ENCODE measurements at places on chromosomes 6 and 20. TPM values are rescaled to one million over a fixed set of nuclear protein-coding genes. Genes with fewer than 3 reads are reported as not detected.

- DNase-seq: no peak
These were observed 53.5 kb upstream of the MLN start for GRCh38 chr6:33857093-33857931.

DNA sequence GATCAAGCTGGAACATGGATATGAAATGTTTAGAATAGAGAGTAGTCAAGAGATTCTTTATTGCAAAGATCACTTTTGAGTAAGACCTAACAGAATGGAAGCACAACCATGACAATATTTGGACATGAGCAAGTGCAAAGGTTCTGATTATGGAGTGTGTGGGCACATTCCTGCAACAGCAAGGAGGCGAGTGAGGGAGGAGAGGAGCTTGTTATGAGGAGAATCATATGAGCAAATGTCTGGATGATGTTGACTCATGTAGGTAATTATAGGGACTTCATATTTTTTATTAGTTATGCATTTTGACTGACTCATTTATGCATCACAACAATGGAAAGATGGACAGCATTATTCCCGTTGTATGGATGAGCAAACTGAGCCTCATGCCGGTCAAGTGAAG is 100.8 kb upstream of the SLC35B3 start:
- DNase-seq: no peak

DNA sequence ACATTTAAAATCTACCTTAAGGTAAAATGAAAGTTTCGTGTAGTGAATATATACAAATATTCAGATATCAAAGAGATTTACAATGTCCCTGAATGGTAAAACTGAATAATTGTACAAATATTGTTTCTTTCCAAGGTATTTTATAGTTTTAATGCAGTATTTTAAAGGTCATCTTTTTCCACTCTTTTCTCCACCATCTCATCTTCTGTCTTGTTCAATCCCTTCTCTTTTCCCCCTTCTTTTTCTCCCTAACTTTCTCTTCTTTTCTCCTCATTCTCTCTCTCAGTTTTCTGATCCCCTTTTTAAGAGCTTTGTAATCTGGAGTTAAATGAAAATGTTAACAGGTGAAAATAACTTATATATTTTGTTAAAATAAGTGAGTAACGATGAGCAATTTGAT is 126.9 kb downstream of the ADGRB3 start:
- DNase-seq: no peak

GRCh38 chr6:98958776-98959175 is 11.0 kb upstream of the FBXL4 start:
- no peak for DNase-seq

GRCh38 chr6:41775293-41775882 is 4.3 kb downstream of the FRS3 start:
- DNase-seq: no peak

- DNase-seq: no peak
These were observed 259.1 kb downstream of the CLIC5 start for GRCh38 chr6:45756606-45757005.

- peak; percentile 53 for DNase-seq
These were observed 87.4 kb downstream of the NOL4L start for GRCh38 chr20:32497589-32498224.

TSPO2 gene
- total RNA-seq: not detected

- peak; percentile 87 for DNase-seq
These were observed 123.4 kb upstream of the SUPT3H start for GRCh38 chr6:45500924-45501816.

- no peak for DNase-seq
These were observed 122.8 kb downstream of the ALDH8A1 start for GRCh38 chr6:134826889-134827737.

FAM209B gene
- total RNA-seq: not detected

- DNase-seq: no peak
These were observed 82.1 kb upstream of the HEY2 start for GRCh38 chr6:125667326-125667725.

TLDC2 gene
- total RNA-seq: 0.85 TPM

- peak; percentile 9 for DNase-seq
These were observed 2.0 kb downstream of the MAN1A1 start for GRCh38 chr6:119347466-119348095.

- DNase-seq: peak; percentile 52
These were observed 283.7 kb upstream of the AGPAT4 start for GRCh38 chr6:161557333-161558107.

DNA sequence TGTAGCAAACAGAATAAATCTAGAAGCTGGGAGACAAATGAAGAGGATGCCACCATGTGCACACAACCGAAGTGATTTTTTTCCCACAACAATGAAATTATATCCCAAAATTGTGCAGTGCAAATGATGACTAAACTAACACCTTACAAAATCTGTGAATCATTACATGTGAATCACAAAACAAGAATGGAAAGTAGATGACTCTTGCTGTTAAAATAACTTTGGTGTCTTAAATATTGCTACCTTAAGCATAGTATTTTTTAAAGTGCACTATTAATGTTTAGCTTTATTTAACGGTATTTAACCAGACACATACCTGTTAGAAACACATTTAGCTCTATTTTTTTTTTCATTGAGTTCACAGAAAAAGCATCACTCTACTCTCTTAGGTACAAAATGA is 190.8 kb downstream of the TBC1D32 start:
- DNase-seq: no peak

RSPO3 gene
- not detected for total RNA-seq

RPP40 gene
- 40.4 TPM for total RNA-seq

GRCh38 chr20:49399329-49399728 is 83.1 kb downstream of the KCNB1 start:
- DNase-seq: no peak

- DNase-seq: no peak
These were observed 20.4 kb upstream of the MEP1A start for GRCh38 chr6:46772762-46773161.

PAX1 gene
- not detected for total RNA-seq

DNA sequence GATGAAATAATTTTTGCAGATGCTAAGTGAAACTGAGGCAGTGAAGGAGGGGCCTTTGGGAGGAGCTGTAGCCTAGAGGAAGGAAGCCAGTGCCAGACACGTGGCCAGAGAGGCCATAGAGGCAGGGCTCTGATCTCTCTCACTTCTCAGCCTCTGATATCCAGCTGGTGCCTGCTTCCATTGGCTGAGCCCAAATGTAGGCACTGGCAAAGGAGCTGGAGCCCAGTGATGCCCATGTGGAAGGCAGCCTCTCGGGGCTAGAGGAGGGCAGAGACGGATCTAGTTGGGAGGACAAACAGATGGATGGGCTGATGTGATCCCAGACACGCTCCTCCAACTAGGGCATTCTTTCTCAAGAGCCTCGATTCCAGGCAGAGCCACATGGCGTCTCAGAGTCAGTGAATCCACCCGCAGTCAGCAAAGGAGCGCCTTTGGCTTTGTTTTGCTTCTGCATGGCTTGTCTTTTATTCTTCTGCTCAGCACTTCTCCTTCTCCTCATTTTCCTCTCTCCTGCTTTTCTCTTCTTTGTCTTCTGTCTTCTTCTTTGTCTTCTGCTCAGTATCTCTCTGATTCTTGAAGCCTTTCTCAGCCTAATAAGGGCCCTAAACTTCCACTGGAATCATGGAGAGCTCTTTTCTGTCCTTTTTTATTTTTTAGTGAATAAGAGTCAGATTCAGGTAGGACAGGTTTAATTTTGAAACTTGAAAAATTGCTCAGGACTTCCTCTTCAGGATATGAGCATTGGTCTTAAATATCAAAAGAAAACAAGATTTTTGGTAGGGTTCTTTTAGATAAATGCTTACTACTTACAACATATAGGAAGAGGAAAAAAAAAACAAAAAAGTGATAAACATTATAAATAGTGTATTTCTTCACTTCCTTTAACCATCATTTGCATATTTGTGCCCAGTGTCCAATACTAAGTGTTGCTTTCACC is 41.8 kb downstream of the CYP24A1 start:
- no peak for DNase-seq

- peak; percentile 61 for DNase-seq
These were observed at the start of gene NKAPL for GRCh38 chr6:28258877-28259777. Gene NKAPL, plus strand, starts transcription at chr6:28259297. Its CDS starts 75 bp downstream, at chr6:28259372.

DNA sequence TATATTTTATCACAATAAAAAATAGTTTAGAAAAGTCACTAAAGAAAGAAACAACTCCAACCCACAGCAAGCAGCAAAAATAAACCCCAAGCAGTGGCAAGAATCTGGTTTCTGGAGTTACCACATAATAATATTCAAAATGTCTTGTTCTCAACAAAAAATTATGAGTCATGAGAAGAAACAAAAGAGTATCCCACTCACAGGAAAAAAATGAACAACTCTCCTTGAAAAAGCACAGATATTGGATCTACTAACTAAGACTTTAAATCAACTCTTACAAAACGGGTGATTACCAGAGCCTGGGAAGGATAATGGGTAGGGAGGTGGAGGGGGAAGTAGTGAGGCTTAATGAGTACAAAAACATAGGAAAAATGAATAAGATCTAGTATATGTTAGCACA is 425.6 kb downstream of the PLCB1 start:
- no peak for DNase-seq

GRCh38 chr6:98880486-98880885 is 46.1 kb downstream of the POU3F2 start:
- DNase-seq: no peak

GSTA3 gene
- not detected for total RNA-seq

GRCh38 chr20:4726710-4727397 is 5.1 kb downstream of the PRND start:
- no peak for DNase-seq

DNA sequence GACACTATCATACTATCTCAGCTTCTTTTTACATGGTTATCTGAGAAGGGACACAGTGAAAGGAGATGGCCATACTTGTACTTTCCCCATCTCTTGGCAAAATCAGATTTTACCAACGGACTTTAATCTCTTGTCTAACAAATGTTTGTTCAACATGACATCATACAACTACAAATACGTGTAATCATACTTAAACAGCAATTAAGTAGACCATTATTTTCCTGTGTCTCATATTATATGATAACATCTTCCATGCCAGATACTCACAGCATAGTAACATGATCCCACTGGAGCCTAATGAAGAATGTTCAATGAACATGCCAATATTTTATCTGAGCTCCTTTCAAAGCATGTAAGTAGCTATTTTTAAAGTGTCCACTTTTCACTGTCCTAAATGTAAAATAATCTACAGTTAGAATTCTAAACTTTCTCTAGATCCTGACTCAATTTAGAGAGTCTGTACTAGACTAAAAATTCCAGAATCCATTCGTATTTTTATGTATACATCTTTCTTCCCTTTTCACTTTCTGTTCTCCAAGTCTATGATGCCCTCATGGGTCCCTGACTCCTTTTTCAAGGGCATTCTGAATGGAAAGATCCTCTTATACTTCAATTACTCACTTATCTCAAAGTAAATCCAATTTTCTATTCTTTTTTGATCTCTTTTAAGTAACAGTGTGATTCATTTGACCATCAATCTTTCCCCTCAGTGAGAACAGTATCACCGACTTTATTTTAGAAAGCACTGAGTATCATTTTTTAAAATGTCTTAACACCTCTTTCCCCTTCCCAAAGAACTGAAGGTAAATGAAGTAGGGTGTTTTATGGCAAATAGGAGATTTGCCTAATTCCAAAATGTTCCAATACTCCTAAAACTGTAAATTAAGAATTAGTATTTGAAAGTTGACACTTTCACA is 133.5 kb downstream of the CDK19 start:
- no peak for DNase-seq

DNA sequence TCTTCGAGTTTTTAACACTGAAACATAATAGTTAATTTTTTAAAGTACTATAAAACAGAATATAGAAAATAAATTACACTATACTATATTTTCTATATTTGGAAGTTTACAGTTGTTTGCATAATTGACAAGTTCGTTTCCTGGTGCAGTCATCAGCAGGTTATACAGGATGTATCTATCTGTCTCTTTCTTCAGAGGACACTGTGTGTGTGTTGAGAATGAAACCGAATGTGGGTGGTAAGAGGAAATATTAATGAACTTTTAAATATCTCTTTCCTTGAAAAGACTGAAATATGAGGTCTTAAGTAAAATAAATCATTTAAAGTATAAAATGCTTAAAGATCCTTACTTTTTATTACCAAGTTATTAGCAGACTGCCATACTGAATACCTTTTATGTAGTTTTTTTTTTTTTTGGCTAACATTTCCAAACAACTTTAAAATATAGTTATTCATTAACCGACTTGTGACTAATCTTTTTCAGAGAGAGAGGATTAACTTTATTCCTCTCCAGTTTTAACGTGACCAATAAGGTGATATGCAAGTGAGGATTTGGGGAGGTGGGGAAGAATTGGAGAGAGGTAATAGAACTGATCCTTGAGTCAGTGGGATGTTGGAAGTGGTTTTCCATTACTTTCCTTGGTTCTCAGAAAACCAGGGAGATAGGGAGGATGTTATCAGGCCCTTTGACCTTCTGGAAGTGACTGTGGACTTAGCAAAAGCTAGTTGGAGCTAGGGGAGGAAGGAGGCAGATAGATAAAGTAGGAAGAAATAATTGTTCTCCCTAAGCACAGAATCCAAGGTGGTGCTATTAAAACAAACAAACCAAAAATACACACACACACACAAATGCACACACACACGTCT is 380.0 kb upstream of the FLRT3 start:
- DNase-seq: no peak

MYO6 gene
- 21.8 TPM for total RNA-seq

DNA sequence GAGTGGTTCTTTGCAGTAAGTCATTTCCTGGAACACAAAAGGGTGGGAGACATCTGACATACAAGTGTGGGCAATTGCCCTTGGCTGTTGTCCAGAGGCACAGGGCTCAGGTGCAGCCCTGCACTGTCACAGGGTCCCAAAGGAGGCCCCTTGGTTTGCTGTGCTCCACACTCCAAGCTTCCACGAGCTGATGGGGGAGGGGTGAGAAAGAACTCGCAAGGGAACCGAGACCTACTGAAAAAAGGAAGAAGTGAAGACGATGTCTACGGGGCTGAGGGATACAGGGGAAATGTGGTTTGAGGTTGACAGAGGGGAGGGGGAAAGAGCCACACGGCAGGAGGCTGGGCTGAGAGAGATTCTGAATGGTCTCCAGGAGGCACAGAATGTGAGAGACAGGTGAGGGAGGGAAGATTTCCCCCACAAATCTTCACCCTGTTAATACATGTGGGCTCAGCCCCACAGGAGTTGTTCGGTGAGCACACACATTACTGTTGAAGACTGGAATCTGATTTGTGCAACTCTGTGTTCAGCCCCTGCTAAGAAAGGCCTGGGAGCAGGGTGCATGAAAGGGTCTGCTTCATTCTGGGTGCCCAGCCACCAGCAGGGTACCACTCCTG is 123.4 kb downstream of the LY86 start:
- no peak for DNase-seq

DNA sequence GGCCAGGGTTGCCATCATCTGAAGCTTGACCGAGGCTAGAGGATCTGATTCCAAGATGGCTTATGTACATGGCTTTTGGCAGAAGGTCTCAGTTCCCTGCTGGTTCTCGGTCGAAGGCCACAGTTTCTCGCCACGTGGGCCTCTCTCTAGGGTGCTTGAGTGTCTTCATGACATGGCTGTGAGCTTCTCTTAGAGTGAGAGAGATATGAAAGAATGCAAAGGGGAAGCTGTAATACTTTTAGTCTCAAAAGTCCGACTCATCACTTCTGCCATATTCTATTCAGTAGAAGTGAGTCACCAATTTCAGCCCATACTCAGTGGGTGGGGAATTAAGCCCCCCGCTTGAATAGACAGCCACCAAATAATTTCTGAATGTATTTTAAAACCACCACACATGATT is 94.2 kb downstream of the UTRN start:
- no peak for DNase-seq

GRCh38 chr6:44512868-44513741 is 125.6 kb downstream of the CDC5L start:
- DNase-seq: no peak

- DNase-seq: no peak
These were observed 42.2 kb downstream of the NFATC2 start for GRCh38 chr20:51500311-51500710.

- no peak for DNase-seq
These were observed 110.3 kb upstream of the EYA4 start for GRCh38 chr6:133130863-133131262.

GRCh38 chr6:11785415-11785773 is 6.8 kb upstream of the ADTRP start:
- DNase-seq: no peak

Measured in GM23338 (cell line).